ENCODE measurements at places on chromosomes 13 and 19.

DNA sequence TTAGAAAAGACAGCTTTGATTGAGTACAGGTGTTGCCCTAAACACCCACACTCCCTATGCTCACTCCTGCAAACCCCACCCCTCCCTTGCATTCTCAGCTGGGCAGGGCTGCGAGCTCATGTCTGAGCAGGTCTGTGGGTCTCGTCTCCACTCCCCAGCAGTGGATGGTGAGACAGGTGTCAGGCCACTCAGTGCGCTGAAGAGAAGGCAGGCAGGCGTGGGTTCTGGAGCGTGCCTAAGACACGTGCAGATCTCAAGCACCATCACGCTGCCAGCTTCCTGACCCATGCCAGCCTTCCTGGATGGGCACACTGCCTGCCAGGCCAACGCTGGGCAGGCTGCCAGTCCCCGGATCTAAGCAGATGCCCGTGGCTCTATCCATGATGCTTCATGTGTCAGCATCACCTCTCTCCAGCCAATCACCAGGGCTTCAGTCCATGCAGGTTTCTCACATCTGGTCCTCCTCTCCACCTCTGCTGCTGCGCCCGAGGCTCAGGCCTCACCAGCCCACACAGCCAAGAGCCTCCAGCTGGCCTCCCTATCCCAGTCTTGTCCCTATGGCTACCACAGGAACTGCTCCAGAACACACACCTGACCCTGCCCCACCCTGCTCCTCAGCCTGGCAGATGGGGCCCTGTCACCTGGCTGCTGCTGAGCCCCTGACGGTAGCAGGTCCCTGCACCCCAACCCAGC is 42.6 kb downstream of the EPS15L1 start:
- DNase-seq: no peak

- DNase-seq: no peak
Measured at GRCh38 chr19:30163663-30164062, 208.5 kb upstream of the ZNF536 start.

GRCh38 chr13:48142436-48142835 is 47.5 kb upstream of the MED4 start:
- DNase-seq: no peak

- DNase-seq: no peak
Measured at GRCh38 chr13:113997845-113998751, 24.2 kb upstream of the C13orf46 start.

GRCh38 chr19:19751846-19752245 is 18.9 kb upstream of the ZNF14 start:
- DNase-seq: no peak

DNA sequence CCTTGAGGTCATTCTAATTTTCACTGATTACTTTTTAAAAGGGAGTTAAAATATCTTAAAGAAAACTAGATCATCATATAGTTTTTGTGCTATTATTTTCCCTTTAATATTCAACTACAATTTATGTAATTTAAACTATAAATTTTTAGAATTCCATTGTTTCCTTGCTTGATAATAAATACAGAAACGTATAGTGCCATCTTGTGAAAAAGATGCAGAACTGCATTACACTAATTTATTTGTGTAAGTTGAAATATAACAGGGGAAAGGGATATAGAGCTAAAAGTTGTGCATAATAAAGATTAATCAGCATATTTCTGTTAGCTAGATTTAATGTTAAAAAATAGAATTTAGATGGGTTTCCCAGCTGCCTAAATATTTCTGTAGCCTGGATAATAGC is 61.5 kb upstream of the TDRD3 start:
- DNase-seq: no peak

- DNase-seq: no peak
Measured at GRCh38 chr13:47114030-47114429, 217.2 kb upstream of the HTR2A start.

GRCh38 chr13:35465371-35465770 is 11.1 kb downstream of the MAB21L1 start:
- no peak for DNase-seq

- DNase-seq: no peak
Measured at GRCh38 chr19:21133633-21134032, 8.2 kb upstream of the ZNF431 start.
